NCI-H187 treated with DMSO at 0.1 percent for 48 hours (cell line): ENCODE measurements at places on chromosomes 16 and 17.

DNA sequence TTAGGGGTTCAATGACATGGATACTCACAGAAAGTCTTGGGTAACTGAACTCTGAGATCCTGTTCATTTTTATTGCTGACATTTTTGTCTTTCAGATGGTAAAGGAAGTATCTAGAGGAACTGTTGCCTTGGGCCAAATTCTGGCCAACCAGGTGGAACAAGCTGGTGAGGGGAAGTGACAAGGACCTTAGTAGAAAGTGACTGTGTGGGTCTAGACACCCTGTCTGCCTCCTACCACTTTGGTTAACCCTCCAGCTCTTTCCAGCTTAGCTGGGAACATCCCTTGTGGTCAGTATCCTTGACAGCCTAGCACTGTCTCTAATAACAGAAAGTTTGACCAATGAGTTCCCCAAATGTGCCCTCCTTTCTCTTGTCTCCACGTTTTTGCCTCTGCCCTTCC, 28.8 kb upstream of the PRKCB start:
- no peak for DNase-seq

DNA sequence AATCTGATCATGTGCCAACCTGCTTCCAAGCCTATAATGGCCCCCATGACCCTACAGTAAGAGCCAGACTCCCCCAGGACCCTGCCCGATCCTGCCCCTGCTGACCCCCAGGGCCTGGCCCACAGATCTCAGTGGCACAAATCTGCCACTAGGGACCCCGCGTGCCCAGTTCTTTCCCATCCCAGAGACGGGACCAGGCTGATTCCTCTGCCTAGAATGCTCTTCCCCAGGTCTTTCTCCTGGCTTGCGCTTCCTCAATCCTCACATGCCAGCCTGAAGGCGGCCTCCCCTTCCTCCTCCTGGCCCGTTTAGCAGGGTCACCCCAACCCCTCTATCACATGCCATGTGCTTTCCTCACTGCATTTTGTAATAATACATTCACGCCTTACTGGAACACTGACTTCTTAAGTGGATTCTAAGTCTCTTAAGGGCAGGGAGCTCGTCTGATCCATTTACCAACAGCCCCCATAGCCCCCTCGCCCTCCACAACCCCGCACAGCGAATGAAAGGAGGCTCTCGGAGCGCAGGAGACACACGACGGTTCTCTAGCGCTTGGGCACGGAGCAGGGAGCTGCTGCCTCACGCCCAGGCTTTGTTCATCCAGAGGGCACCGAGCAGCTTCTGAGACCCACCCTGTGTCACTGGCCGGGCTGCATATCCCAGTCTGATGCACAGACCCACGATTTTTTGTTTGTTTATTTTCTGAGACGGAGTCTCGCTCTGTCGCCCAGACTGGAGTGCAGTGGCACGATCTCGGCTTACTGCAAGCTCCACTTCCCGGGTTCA, 1.2 kb downstream of the TRIM65 start:
- no peak for DNase-seq

DNA sequence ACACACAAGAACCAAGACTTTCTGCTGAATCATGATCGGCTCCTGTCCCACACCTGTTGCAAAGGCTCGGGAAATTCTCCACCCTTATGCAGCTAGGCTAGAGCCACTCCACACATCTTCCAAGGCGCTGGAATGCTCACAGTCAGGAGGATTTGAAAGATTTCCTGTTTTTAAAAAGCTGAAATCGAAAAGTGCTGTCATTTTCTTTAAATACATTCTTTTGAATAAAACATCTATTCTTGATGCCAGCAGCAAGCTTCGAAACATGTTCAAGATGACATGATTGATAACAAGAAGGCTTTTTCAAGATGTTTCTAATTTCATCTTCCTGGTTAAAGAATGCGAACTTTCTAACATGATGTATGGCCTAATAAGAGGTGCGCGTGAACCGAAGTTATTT, 219.7 kb upstream of the CDH5 start:
- DNase-seq, result no peak

DNA sequence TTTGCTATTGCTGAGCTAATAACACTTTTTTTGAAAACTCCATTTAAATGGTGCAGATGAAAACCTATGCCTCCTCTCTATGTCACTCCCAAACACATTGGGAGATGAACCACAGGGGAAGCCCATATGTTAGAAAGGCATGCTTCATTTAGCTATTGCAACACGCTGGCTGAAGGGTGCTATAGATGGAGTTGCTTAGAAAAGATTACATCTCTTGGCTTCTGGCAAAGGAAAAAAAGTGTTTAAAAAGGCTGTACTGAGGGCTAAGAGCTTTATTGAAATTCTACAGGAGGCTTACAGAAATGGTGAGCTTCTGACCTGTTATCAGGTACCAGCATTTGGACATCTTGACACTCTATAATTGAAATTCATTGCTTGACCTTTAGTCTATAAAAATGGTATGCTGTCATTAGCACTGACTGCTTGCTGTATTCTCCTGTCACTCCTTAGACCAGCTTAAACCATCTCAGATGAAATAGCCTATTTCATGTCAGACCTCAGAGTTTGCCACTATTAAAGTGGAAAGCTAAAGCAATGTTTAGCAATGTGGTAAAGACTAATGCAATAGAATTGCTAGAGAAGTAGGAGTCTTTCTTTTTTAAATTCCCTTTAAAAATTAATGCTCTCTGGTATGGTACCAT, 503.9 kb downstream of the CDH11 start:
- no peak for DNase-seq

DNA sequence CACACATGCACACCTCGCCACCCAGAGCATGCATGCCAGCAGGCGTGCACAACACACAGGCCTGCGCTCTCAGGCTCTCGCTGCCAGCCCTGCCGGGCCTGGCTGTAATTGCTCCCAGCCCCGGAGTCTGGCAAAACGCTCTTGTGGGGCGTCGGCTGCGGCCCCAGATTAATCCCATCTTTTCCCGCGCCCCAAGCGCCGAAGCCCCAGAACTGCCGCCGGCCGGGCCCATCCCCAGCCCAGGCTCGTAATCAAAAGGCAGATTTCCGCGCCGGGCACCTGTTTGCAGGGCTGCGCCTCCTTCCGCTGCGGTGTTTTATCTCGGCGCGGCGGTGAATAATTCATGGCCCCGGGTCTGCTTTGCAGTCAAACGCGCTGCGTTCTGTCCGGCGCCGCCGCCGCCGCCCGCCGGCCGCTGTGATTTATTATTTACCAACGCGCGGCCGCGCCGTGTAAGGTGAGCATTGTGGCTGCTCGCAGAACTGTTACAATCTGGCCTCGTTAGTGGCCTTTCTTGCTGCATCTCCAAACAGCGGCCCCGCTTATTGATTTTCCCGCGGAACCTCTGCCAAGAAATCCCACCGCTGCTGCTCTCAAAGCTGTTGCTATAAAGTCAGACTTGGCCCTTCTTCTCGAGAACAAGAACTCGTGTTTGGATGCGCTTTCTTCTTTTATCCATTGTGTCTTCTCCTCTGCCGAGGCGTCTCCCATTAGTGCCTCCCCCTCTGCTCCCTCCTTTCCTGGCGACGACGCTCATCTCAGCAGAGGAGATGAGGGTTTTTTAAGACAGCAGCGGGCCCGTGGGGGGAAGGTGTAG, 126.1 kb downstream of the IRX5 start:
- no peak for DNase-seq

DNA sequence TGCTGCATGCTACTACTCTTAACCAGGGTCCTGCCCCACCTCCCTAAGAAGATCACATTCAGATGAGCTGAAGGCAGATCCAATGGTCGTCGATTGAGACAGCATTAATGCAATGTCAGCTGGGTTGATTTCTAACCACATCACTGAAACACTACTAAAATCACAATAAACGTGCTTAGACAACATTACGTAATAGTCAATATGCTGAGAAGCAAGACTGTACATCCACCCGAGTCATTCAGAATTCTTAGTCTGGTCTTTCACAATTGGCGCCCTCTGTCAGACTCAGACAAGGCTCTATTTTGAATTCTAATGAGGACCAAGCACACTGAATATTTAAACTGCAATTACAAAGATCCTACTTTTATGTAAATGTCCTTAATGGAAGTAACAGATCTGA, 205.2 kb downstream of the STX8 start:
- DNase-seq, result no peak

- DNase-seq, result no peak
Measured at GRCh38 chr16:88420496-88420895, 32.6 kb upstream of the ZFPM1 start.

DNA sequence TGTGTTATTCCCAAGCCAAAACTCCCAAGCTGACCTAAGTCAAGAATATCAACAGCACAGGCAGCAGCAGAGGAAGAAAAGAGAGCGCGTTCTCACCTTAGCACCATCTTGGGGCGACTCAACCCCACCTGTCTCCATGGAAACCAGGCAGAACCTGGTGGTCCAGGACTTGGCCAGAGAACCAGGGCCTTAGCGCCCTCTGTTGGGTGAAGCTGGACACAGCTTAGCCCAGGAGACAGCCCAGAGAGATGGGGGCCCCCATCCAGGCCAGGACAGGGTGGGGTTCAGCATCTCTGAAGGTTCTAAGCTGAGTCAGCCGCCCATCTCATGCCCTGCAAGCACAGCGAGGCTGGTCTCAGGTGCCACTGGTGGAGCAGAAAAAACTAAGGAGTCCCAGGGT, 60.1 kb upstream of the TMEM132E start:
- DNase-seq, result no peak

DNA sequence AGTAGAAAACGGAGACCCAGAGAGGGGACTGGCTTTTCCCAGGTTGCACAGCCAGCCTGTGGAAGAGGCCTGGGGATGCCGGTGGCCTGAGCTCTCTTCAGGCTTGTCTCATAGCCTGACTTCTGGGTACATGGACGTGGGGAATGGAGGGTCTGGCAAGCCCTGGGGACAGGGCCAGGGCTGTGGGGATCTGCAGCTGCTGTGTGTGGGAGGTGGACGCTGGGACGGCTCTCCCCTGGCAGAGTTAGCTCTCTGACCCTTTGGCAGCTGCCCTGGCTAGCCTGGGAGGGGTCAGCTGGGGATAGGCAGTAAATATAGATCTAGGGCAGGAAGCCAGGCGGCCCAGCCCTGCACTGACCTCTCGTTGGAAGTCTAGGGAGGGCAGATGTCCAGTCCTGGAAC, 20.5 kb downstream of the SLC4A1 start:
- DNase-seq, result no peak

GRCh38 chr16:86221085-86221484, 289.2 kb upstream of the FOXF1 start:
- no peak for DNase-seq

DNA sequence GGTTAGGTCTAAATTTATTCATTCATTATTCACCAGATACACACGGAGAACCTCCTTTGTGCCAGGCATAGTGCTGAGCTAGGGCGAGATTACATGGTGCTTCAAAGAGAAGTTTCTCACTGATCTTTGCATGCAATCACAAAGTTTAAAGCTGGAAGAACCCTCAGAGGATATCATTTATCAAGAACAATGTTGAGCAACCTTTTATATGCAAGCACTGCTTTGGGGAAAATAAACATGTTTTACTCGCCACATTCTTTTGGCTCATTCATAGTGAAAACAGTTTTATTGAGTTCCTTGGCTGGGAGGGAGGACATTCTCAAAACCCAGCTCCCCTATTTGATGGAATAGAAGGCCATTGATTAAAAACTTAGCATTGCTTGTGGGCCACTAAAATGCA, 49.8 kb upstream of the XYLT1 start:
- no peak for DNase-seq

GRCh38 chr17:79836972-79837887, 2.0 kb downstream of the CBX4 start:
- DNase-seq, result no peak

- no peak for DNase-seq
Measured at GRCh38 chr16:69301861-69302260, 9.3 kb upstream of the VPS4A start.

DNA sequence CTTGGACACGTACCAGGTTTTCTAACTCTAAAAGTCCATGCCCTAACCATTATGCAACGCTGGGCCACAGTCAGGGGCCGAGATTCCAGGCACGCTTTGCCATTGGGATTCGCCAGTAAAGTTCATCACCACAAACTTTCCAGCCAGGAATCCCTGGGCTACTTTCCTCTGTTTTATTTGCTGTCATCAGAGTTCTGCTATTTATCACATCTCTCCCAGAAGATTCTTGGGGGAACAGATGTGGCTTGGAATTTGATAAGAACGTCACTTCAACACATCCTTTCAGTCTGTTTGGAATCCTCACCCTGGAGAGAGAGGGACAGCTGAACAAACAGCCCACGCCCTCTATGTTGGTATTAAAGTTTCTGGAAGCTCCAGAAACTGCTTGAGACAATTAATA, 109.6 kb upstream of the CACNG3 start:
- DNase-seq, result no peak

GRCh38 chr16:503150-504071, 24.1 kb upstream of the CAPN15 start:
- no peak for DNase-seq

DNA sequence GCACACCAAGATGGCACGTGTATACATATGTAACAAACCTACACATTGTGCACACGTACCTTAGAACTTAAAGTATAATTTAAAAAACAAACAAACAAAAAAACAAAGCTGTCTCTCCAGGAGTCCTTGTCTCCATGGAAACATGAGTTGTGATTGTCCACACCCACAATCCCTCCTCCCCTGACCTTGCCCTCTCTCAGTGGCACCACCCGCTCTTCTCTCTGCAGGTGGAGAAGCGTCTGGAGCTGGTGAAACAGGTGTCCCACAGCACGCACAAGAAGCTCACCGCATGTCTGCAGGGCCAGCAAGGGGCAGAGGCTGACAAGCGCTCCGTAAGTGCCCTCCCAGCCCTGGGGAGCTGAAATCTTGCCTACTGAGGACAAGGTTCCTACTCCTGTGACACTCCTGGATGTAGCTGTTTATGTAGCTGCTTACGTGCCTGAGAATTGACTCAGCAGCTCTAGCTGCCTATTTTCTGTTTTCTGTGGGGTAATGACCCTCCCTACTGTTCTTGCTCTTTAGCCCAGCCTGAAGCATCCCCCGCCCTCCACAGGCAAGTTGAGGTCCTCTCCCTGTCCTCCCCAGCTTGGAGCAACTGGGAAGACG, 107.0 kb downstream of the ARHGAP44 start:
- DNase-seq, result no peak

DNA sequence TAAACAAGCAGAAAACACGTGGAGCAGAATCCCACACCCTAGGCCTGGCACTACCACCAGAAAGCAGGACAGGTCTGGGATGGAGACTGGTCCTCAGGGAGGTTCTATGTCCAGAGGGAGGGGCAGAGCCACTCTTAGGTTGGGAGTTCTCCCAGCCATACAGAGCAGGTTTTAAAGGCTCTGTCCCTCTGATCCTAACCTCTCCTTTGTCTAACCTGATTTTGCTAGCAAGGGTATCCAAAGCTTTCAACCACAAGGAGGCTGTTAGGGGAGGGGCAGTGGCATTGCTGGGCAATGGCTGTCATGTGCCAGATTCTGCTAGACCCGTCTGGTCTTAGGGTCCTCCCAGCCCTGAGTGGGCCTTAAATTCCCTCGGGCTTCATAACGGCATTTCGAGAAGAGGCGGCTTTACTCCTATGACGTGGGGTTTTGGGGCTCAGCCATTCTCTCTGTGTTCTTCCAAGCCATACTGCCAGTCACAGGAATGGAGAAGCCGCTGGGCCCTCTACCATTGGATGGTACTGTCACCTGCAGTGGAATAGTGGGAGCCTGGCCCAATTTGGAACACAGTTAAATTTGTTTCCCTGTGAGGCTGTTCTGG, 5.7 kb downstream of the TPPP3 start:
- no peak for DNase-seq
